ENCODE measurements at places on chromosomes 13 and 19. TPM values are rescaled to one million over a fixed set of nuclear protein-coding genes. Genes with fewer than 3 reads are reported as not detected.

Gene HPN
- total RNA-seq: 36.4 TPM

Gene RPL18
- total RNA-seq: 1,025 TPM

Gene LONP1
- 79.1 TPM for total RNA-seq

Gene CEACAM1
- 13.1 TPM for total RNA-seq

Gene DHDH
- 3.0 TPM for total RNA-seq

Gene F10
- 7.9 TPM for total RNA-seq

DNA sequence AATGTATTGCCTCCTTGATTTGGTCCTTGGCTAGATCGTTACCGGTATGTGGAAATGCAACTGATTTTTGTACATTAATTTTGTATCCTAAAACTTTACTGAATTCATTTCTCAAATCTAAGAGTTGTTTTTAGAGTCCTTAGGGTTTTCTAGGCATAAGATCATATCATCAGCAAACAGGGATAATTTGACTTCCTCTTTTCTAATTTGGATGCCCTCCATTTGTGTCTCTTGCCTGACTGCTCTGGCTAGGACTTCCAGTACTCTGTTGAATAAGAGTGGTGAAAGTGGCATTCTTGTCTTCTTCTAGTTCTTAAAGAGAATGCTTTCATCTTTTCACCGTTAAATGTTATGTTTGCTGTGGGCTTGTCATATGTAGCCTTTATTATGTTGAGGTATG is 12.0 kb upstream of the CYP2A13 start:
- H3K27ac ChIP-seq: no peak overlapping the region
- no peak for DNase-seq
- no peaks in the 10 kb centered on the region for H3K36me3 ChIP-seq
- H3K27me3 ChIP-seq: peaks cover 7% of the 10 kb centered on the region

GRCh38 chr13:113150550-113151365 is 7.7 kb upstream of the PROZ start:
- no peaks in the 10 kb centered on the region for H3K36me3 ChIP-seq
- H3K27me3 ChIP-seq: no peaks in the 10 kb centered on the region

DNA sequence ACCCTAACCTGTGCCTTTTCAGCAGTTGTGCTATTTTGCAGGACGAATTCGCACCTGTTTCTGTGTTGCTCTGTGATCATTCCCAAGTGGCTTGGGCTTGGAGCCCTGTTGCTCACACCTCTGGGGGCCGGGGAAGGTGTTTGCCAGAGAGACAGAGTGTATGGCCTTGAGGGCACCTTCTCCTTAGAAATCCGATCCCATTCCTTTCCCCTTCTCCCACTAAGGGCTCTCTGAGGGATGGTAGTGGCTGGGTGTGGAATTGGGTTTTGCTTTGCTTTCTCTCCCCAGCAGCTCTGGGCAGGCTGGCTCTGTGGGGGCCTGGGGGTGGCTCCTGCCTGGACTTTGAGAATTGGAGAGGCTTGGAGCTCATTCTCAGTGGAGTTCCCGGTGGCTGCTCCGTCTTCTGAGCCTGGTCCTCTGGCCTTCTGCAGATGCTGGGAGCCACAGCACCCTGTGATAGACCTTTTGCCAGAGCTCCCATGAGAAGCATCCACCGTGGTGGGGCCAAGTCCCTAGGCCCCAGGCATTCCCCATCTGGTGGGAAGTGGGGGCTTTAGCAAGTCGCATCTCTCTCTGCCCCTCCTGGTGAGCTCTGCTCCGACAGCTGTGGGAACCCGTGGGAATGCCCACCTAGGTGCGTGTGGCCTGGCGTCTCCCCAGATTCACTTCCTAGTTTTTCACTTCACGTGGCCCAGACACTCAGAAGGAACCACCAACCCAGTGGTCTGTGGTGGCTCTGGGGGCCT is 26.1 kb downstream of the ATP11A start:
- peaks cover 47% of the 10 kb centered on the region for H3K4me1 ChIP-seq
- DNase-seq: no peak
- no peak overlapping the region for H3K4me3 ChIP-seq
- H3K36me3 ChIP-seq: no peaks in the 10 kb centered on the region
- peak overlapping the region; percentile 36 for H3K27ac ChIP-seq
- no peaks in the 10 kb centered on the region for H3K27me3 ChIP-seq

DNA sequence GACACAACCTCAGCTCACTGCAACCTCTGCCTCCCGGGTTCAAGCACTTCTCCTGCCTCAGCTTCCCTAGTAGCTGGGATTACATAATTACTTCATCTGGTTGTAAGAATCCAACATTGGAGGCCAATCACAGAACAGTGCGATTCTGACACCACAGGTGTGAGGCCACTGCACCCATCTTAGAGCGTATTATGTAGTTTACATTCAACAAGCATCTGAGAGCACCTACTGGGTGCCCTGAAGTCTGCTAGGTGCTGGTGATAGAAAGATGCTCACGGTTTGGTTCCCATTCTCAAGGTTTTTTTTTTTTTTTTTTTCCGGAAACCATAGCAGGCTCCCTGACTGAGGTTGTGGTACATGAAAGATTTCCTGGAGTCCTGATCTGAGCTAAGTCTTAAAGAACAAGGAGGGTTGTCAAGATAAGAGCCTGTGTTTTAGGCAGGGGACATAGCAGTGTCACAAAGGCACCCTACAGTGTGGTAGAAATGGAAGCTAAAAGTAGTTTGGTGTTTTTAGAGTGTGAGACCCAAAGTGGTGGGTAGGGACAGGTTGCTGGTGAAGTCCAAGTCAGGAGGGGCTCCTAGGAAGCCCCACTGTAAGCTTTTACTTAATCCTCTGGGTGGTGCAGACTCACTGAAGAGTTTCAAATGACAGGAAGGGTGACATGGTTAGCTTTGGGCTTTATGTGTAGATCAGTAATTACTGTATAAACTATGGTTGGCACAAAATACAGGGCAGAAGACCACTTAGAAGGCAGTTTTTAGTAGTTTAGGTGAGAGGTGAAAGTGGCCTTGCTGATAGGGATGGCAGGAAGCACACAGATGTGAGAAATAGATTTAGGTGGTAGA is 15.2 kb downstream of the SAE1 start:
- no peak for DNase-seq
- no peaks in the 10 kb centered on the region for H3K27me3 ChIP-seq
- no peak overlapping the region for H3K27ac ChIP-seq
- H3K4me1 ChIP-seq: no peaks in the 10 kb centered on the region

DNA sequence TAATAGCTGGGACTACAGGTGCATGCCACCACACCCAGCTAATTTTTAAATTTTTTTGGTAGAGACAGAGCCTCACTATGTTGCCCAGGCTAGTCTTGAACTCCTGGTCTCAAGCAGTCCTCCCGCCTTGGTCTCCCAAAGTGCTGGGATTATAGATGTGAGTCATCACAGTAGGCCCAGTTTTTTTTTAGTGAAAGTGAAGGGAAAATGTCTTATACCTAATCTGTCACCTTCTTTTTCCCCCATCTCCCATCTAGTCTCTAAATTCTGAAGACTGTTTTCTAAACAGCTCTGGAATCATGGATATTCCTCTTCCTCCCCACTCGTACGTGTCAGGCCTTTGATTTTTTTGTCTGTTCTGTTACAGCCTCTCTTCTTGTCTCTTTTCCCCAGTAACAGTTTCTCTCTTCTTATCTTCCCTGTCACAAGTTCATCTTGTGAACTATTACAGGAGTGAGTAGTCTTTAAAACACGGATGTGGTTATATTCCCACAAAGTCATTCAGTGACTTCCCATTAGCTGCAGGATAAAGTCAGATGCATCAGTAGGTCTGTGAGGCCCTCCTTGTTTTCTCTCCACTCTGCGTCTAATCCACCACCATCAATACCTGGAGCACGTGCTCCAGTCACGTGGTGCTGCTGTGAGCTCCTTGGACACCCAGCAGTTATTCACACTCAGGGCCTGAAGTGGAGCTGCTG is 2.9 kb downstream of the CDC16 start:
- H3K4me3 ChIP-seq: no peak overlapping the region
- peaks cover 11% of the 10 kb centered on the region for H3K4me1 ChIP-seq
- no peak overlapping the region for H3K27ac ChIP-seq
- DNase-seq: no peak
- H3K36me3 ChIP-seq: peaks cover 61% of the 10 kb centered on the region

- no peaks in the 10 kb centered on the region for H3K36me3 ChIP-seq
- H3K4me3 ChIP-seq: no peak overlapping the region
- H3K27ac ChIP-seq: no peak overlapping the region
- no peak for DNase-seq
- H3K4me1 ChIP-seq: peaks cover 60% of the 10 kb centered on the region
- H3K27me3 ChIP-seq: no peaks in the 10 kb centered on the region
These were observed 7.8 kb downstream of the DOT1L start for GRCh38 chr19:2171349-2172145.

DNA sequence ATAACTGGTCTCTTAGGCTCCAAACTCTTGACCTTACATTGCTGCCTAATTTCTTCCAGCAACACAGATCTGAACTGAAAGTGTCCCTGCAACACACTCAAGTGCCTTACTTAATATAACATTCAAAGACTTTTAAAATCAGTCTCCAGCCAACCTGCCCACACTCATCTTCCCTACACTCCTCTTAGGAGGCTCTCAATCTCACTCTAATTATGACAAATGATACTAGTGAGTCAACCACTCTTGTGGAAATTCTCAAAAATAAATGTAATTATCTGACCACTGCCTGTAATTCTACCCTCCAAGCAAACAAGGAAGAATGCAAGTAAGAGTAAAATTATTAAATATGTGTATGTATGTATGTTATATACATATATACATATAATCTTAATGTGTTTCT is 348.1 kb upstream of the MIR17HG start:
- no peak overlapping the region for H3K4me3 ChIP-seq
- H3K36me3 ChIP-seq: no peaks in the 10 kb centered on the region
- H3K27ac ChIP-seq: no peak overlapping the region
- no peaks in the 10 kb centered on the region for H3K4me1 ChIP-seq
- DNase-seq: no peak

DNA sequence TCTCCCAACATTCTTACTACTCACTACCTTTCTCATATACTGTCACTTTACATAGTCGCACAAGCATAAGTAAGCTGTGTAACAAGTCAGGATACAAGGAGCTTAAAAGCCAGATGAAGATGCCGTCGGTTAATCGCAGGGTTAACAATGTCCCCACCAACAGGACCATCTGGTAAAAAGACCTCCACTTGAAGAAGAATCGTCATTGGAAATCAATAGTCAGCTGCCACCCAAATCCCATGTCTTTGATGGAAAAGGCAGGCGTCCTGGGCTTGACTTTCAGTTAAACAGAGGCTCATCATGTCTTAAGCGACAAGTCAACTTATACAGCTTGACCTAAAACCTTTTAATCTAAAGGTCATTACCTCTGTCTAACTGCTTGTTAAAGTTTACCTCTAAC is 27.2 kb downstream of the DOCK9 start:
- peaks cover 7% of the 10 kb centered on the region for H3K36me3 ChIP-seq
- H3K4me1 ChIP-seq: no peaks in the 10 kb centered on the region
- no peaks in the 10 kb centered on the region for H3K27me3 ChIP-seq
- H3K27ac ChIP-seq: no peak overlapping the region
- H3K4me3 ChIP-seq: no peak overlapping the region

GRCh38 chr13:97043302-97043701 is 49.0 kb upstream of the OXGR1 start:
- H3K4me3 ChIP-seq: no peak overlapping the region
- DNase-seq: no peak

DNA sequence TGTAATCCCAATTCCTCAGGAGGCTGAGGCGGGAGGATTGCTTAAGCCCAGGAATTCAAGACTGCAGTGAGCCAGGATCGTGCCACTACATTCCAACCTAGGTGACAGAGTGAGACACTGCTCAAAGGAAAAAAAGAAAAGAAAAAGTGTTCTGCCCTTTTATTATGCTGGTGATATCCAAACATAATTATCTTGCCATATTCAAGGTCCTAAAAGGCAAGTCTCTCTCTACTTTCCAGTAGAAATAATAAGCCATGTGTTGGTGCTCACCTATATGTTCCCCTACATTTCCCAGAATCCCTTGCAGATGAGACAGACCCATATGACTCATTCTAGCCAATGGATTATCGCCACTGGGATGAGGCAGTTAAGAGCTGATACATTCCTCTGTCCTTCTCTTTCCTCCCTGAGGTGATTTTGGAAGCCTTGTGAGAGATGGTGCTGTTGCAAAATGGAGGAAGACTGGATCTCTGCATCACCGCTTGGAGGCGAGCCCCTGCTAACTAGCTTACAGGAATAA is 58.3 kb upstream of the MRI1 start:
- peaks cover 8% of the 10 kb centered on the region for H3K27me3 ChIP-seq
- no peaks in the 10 kb centered on the region for H3K4me1 ChIP-seq
- DNase-seq: no peak
- no peaks in the 10 kb centered on the region for H3K36me3 ChIP-seq
- no peak overlapping the region for H3K27ac ChIP-seq

- peak; percentile 85 for DNase-seq
- H3K27ac ChIP-seq: peak overlapping the region; percentile 97
- no peaks in the 10 kb centered on the region for H3K27me3 ChIP-seq
- peaks cover 9% of the 10 kb centered on the region for H3K36me3 ChIP-seq
- peaks cover 43% of the 10 kb centered on the region for H3K4me1 ChIP-seq
These were observed 659 bp downstream of the ERF start for GRCh38 chr19:42254089-42254849.

DNA sequence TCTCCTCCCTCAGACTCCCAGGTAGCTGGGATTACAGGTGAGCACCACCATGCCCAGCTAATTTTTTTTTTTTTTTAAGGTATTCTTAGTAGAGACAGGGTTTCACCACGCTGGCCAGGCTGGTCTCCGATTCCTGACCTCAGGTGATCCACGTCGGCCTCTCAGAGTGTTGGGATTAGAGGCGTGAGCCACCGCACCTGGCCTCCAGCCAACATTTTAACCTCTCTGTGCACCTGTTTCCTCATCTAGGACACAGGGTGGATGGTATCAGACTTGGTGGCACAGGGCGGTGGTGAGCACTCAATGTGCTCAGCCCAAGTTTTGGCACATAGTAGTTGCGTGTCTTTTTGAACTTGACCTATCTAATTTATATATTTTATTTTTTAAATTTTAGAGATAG is 12.5 kb downstream of the APBA3 start:
- H3K4me1 ChIP-seq: no peaks in the 10 kb centered on the region
- no peak overlapping the region for H3K27ac ChIP-seq
- peaks cover 39% of the 10 kb centered on the region for H3K36me3 ChIP-seq
- H3K27me3 ChIP-seq: no peaks in the 10 kb centered on the region
- H3K4me3 ChIP-seq: no peak overlapping the region
- DNase-seq: no peak

DNA sequence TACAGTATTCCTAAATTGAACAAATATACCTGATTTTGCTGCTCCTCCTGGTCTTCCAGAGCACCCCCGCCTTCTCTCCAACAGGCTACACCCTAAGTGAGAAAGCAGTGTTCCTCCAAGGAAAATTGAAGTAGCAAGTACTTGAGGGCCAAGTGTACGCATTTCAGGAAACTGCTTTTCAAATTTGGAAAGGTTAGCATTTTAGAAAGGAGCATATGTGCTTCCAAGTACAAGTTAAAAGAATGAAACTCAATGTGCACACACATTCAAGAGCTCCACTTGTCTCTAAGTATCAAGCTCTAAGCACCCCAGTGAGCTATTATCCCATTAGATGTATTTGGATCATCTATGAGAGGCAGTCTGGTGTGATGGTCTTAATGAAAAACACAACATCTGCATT is 25.8 kb downstream of the LHFPL6 start:
- H3K4me1 ChIP-seq: peaks cover 17% of the 10 kb centered on the region
- DNase-seq: no peak
- no peaks in the 10 kb centered on the region for H3K27me3 ChIP-seq
- H3K4me3 ChIP-seq: no peak overlapping the region

GRCh38 chr19:30169196-30169900 is 202.8 kb upstream of the ZNF536 start:
- no peak overlapping the region for H3K4me3 ChIP-seq
- H3K36me3 ChIP-seq: no peaks in the 10 kb centered on the region
- H3K4me1 ChIP-seq: no peaks in the 10 kb centered on the region
- no peaks in the 10 kb centered on the region for H3K27me3 ChIP-seq
- DNase-seq: no peak

GRCh38 chr19:963486-963951 is 20.6 kb upstream of the WDR18 start:
- H3K4me3 ChIP-seq: no peak overlapping the region
- H3K27ac ChIP-seq: no peak overlapping the region
- H3K4me1 ChIP-seq: no peaks in the 10 kb centered on the region
- DNase-seq: no peak
- H3K27me3 ChIP-seq: no peaks in the 10 kb centered on the region
- peaks cover 18% of the 10 kb centered on the region for H3K36me3 ChIP-seq

All from upper lobe of right lung (tissue), 1 donor.